ENCODE measurements at places on chromosomes 16 and 17.

- no peak for DNase-seq
These were observed 6.9 kb downstream of the SALL1 start for GRCh38 chr16:51144203-51144602.

DNA sequence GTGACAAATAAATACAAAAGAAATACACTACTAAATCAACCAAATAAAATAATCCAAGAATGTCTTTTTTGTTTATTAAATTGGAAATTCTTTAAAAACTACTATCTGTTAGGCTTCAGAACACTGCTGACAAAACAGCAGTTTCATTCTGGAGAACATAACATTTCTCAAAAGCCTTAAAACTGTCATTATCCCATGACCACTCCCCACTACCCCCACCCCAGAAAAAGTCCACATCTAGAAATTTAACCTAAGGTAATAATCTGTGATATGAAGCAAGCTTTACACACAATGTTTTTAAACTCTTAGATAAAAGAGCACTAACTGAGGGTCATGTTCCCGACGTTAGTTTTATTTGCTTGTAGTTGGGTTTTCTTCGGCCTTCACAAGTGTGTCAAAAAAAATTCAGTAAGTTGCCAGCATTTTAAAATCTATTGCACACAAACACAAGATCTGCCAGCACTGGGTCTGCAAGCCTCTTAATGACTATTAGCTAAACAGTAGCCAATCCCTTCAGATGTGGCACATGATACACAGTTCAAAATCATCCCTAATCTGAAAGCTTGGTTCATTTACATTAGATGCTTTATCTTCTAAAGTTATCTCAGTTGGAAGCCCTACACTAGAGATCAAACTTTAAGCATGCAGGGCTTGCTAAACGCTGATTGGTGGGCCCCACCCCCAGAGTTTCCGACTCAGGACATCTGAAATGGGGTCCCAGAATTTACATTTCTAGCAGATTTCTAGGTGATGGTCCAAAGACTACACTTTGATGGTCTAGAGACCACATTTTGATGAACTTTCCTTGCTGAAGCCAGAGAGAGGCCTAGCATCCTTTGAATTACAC lies 75.2 kb downstream of the KANSL1 start:
- DNase-seq: no peak

DNA sequence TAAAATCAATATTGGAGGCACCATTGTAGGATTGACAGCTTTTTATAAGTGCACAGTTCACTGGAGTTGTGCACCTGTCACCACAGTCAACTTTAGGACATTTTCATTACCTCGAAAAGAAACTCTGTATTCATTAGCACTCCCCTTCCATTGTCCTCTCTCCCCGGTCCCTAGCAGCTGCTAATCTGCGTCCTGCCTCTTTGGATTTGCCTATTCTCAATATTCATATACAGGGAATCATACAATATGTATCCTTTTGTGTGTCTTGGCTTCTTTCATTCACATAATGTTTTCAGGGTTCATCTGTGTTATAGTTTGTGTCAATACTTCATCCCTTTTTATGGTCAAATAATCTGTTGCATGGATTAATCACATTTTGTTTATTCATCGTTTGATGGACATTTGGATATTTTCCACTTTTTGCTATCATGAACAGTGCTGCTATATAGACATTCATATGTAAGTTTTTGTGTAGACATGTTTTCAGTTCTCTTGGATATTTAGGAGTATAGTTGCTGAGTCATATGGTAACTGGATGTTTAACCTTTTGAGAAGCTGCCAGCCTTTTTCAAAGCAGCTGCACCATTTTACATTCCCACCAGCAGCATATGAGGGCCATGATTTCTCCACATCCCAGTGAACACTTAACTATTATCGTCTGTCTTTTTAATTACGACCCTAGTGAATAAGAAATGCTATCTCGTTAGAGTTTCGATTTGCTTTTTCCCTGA lies 9.8 kb downstream of the DNAJA3 start:
- DNase-seq: no peak

DNA sequence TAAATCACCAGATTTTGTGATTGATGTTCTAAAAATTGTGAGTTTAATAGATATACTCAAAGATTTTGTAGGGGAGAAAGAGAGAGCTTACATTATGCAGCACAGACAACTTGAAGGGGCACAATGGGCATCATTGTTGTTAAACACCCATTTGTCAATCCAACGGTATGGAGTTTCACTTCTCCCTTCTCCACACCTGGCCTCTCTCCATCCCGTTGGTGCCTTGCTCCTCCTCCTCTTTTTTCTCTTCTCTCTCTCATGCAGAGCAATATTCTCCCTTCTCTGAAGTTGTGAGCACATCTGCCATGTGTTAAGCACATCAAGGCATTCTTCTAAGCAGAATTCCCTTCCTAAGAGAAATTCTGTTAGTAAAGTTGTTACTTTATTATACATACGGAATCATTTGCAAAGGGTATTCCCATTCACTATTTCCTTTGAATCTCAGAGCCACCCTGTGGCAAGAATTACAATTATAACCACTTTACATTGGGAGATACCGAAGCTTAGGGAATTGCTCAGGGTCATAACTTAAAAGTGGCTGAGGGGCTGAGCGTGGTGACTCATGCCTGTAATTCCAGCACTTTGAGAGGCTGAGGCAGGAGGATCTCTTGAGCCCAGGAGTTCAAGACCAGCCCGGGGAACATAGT lies 40.5 kb upstream of the SKAP1 start:
- DNase-seq: peak; percentile 30

- no peak for DNase-seq
These were observed 87.8 kb upstream of the NOL11 start for GRCh38 chr17:67629971-67630320.

GRCh38 chr16:25729188-25729915 lies 37.6 kb downstream of the HS3ST4 start:
- DNase-seq: no peak

- DNase-seq: no peak
These were observed 19.4 kb downstream of the MYBBP1A start for GRCh38 chr17:4535667-4536258.

GRCh38 chr16:11278681-11279628 lies 2.2 kb downstream of the PRM1 start:
- DNase-seq: no peak

DNA sequence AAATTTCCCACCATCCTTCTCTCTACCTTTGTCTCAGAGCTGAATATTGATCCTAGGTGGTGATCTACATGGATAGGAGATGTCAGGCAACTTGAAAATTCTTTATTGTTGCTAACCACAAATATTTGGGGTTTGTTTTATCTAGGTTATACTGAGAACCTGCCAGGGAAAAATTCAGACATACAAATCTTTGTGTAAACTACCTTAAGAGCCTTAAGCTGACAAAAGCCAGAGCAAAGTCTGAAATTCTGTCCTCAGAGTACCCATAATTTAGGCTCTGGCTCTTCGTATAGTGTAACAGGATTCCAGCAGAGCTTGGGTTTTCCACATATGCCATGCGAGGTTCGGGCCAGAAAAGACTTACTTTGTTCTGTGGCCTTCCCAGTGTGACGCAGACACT lies 406.7 kb upstream of the MAF start:
- no peak for DNase-seq

DNA sequence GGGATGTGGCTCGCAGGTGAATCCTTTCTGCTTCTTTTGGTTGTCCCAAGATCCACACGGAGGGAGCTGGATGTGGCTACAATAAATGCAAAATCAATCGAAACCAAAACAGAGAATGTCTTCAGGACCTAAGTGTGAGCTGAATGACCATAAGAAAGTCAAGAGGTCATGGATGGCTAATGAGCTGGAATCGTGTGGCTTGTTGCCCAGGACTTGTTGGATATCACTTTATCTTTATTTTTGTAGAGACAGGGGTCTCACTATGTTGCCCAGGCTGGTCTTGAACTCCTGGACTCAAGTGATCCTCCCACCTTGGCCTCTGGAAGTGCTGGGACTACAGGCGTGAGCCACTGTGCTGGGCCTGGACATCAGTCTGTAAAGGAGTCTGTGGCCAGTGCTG lies 326.8 kb upstream of the N4BP1 start:
- no peak for DNase-seq

- no peak for DNase-seq
These were observed 1.1 kb downstream of the CCP110 start for GRCh38 chr16:19524616-19525384.

DNA sequence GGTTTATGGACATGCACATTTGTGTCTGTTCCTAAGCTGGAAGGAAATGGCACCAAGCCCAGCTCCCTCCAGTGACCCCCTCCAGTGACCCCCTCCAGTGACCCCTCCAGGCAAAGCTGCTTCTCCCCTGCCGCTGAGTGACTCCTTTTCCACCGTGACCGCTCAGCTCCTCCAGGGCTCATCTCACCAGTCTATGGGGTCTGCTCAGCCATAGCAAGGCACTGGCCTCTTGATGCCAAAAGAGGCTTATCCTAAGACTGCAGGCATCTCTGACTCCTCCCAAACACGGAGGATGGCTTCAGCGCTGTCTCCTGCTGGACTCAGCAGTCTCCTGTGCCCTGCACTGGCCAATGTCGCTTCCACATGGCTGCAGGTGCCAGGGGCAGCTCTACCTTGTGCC lies 35.3 kb downstream of the FA2H start:
- no peak for DNase-seq

GRCh38 chr16:75340741-75341491 lies 89.5 kb upstream of the BCAR1 start:
- no peak for DNase-seq

DNA sequence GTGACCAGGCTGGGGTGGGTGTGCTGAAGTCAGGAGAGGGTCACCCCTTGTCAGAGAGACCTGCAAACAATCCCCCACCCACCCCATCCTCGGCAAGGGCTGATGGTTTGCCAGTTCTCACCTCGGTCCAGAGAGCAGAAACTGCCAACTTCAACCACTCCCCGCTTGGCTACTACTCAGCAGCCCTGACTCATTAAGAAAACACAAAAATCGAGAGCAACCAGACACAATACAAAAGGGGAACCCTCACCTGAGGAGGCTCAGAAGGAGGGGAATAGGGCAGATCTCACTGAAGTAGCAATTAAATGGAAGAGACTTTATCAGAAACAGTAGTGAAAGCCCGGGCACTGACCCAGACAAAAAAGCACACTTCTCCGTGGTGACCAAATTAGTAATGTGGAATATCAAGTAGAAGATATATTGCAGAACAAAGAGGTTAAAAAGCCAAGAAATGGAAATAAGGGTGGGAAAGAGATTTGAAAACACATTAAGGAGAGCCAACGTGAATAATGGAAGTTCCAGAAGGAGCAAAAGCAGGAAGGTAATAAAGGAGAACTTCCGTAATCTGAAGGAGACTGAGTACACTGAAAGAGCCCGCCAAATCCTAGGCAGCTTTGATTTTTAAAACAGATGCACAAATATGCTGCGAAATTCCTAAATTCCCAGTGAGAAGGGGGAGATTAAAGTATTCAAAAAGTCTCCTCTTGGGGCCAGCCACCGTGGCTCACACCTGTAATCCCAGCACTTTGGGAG lies 23.6 kb downstream of the CENPV start:
- DNase-seq: no peak

DNA sequence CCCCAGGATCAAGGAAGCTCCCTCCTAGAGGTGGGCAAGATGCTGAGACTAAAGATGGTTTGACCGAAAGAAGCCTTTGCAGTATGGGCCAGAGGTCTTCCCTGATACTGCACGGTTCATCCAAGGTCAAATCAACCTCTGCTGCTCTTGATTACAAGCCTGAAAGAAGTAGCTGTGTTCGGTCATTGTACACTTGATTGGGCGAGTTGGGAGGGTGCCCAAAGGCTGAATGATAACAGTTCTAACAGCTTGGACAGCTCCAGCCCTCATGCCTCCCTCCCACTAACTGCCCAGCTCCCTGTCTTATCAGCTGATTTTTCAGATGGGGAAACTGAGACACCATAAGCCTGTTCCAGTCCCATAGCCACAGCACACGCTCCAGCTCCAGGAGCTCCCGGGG lies 42.8 kb downstream of the ABCC12 start:
- DNase-seq: no peak

- no peak for DNase-seq
These were observed 19.4 kb downstream of the KRT9 start for GRCh38 chr17:41552455-41552854.

Measured in Caco-2 (cell line).